ENCODE measurements at places on chromosomes 5 and 9.

DNA sequence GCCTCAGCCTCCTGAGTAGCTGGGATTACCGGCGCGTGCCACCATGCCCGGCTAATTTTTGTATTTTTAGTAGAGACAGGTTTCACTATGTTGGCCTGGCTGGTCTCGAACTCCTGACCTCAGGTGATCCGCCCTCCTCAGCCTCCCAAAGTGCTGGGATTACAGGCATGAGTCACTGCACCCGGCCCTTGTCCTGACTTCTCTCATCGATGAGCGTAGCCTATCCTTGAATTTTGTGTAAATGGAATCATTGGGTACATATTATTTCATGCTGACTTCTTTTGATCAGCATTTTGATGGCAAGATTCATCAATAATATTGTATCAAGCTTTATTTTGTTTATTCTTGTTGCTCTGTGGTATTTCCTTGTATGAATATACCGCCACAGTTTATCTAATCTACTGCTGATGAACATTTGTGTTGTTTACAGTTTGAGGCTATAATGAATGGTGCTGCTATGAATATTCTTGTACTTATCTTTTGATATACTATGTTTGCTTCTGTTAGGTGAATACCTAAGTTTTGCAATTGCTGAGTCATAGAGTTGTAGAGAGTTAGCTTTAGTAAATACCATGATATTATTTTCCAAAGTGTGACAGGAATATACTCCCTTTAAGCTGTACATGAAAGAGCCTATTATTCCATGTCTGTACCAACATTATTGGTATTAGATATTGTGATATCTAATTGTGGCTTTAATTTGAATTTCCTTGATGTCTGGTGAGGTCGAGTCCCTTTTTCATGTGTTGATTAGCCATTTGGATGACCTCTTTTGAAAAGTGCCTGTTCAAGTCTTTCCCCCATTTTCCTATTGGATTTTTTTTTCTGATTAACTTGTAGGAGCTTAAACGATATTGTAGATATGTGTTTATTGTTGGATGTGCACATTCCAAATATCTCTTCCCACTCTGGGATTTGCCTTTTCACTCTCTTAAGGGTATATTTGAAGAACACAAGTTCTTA, 107.5 kb downstream of the RGS3 start:
- no peak for DNase-seq

- DNase-seq = no peak
Measured at GRCh38 chr5:122015471-122015870, 53.7 kb downstream of the SRFBP1 start.

- no peak for DNase-seq
Measured at GRCh38 chr5:134490925-134491271, 34.6 kb upstream of the JADE2 start.

DNA sequence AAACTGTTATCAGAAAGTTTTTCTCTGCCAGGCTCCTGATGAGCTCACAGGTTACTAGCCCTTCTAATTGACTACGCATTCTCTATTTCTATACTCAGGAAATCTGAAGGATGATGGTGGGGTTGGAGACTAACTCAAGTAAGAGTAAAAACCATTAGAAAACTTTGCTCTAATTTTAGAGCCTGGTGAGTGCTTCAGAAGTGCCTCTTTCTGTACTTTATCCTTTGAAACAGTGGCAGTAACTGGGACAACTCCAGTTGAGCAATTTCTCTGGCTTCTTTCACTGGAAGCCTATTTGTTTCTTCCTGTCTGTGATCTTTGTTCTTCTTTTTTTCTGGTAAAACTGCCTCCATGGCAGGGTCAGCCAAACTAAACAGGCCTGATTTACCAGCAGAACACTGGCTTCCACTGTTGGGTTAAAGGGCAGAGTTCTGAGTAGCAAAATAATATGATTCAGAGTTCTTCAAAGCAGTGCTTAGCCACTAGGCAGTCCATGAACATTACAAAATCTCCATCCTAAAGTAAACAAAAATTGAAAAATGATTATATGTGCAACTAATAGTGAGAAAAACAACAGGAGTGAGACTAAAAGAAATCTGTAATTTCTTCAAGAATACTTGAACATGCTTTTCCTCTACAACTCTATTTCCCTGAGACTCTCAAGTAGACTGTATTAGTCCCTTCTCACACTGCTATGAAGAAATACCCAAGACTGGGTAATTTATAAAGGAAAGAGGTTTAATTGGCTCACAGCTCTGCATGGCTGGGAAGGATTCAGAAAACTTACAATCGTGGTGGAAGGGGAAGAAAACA, 79.8 kb downstream of the MROH2B start:
- DNase-seq = no peak

- DNase-seq = no peak
Measured at GRCh38 chr9:88503081-88503844, 31.7 kb upstream of the NXNL2 start.

GRCh38 chr5:170885256-170885655, 23.4 kb downstream of the RANBP17 start:
- no peak for DNase-seq

DNA sequence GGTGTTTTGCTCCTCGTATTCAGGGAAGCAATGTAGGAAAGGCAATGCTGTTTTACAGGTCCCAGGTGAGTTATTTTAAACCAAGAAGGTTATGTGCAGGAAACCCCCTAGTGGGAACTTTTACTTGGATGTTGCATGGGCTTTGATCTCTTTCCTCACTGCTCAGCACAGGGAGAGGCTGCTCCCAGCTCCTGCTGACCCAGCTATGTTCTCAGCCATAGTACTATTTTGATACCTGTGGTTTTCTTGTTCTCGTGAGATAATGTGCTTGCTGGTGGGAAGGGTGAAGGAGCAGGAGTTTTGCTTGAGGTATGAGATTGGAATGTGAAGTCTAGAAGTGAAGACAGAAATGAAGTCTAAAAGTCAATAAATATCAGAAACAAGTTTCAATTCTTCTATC, 265.6 kb upstream of the FBXL7 start:
- no peak for DNase-seq

DNA sequence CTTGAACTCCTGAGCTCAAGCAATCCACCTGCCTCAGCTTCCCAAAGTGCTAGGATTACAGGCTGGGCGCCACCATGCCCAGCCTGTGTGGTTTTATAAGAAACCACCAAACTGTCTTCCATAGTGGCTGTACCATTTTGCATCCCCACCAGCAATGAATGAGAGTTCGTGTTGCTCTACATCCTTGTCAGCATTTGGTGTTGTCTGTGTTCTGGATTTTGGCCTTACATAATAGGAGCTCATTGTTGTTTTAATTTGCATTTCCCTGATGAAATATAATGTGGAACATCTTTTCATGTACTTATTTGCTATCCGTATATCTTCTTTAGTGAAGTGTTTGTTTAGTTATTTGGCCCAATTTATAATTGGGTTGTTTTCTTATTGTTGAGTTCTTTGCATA, 29.8 kb downstream of the PHF2 start:
- DNase-seq = no peak

GRCh38 chr9:78573669-78574068, 276.7 kb downstream of the PSAT1 start:
- no peak for DNase-seq

DNA sequence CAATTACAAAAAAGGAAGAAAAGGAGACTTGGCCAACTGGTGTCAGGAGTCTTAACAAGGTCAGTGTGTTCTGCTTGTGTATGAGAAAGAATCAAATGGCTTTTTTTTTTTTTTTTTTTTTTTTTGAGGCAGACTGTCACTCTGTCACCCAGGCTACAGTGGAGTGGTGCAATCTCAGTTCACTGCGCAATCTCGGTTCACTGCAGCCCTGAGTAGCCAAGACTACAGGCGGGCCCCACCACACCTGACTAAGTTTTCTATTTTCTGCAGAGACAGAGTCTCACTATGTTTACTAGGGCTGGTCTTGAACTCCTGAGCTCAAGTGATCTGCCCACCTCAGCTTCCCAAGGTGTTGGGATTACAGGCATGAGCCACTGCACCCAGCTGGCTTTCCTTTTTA, 3.1 kb upstream of the IL7R start:
- DNase-seq = peak; percentile 9

DNA sequence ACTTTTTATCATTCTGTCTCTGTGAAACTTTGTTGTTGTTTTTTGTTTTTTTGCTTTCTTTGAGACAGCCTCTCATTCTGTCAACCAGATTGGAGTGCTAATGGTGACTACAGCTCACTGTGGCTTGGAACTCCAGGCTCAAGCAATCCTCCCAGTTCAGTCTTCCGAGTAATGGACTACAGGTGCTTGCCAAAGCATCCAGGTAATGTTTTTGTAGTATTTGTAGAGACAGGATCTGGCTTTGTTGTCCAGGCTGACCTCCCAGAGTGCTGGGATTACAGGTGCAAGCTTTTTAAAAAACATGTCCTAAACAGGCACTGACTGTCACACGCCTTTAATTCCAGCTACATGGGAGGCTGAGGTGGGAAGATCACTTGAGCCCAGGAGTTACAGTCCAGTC, 235.1 kb downstream of the MEF2C start:
- no peak for DNase-seq

DNA sequence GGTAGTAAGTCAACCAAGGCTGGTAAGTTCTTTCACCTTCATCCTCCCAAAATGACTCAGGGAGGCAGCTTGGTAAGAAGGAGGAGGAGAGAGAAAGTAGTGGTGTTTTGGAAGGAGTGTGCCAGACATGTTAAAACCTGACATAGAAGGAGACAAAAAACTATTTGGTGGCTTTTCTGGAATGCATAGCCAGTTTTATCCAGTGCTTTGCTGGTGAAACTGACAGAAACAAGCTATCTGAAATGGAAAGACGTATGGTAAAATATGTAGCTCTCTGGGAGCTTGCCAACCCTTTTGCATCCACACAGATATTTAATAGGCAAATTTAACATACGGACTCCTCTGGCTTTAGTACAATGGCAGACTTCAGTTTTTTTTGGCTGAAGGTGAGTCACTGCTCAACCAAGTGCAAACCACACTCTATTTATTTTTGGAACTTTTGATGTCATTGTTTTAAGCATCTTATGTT, 45.4 kb downstream of the RAB14 start:
- peak; percentile 25 for DNase-seq

GRCh38 chr9:125908136-125908535, 161.0 kb downstream of the PBX3 start:
- DNase-seq = no peak

DNA sequence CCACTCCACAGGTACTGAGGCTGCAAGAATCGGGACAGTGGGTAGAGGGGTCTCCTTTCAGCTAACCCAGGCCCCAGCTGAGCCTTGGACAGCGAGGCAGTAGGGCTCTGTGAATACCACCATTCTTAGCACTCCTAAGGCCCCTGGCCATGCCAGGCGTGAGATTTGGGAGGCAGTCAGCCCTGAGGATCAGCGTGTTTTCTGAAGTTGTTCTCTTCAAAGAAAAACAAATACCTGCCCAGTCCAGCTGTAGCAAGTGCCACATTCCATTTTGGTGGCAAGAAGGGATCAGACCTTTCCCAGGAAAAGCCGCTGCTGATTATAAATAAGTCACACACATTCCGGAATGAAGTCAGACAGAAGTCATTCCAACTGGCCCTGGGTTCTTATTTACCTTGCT, 47.8 kb downstream of the RALGPS1 start:
- DNase-seq = no peak

DNA sequence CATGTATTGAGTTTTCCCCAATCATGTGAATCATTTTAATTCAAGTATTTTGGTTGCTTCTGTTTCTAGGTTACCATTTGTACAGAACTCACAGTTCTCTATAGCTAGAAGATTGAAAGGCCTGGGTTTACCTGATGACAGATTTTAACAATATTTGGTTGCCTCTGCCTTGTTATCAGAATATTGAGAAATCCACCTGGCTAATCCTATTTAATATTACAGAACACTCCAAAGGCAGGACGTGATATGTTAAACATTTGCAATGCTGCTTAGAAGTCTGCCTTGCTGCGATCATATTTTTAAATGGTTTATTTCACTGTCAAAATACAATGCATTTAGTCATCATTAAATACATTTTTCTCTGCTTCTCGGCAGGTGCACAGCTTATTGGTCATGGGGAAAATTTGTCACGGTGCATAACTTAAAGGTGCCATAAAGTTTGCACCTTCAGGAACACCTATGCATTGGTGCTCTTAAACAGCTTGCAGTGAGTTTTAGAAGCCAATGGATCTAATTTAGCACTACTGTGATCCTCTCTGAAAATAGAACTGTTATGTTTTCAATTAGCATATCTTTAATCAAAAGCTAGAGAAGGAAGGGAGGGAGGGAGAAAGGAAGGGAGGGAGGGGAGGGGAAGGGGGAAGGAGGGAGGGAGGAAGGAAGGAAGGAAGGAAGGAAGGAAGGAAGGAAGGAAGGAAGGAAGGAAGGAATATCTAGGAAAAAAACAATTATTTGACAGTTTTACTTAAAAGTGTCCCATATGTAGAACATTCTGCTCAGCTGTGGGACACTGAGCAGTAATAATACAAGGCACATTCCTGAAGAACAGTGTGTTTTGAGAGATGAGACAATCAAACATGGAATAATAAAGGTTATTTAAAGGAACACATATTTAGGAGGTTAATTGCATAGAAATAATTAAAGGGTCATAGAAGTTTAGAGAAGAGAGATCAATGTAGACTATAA, 15.5 kb upstream of the DAPK1 start:
- no peak for DNase-seq

GRCh38 chr9:72306761-72307160, 58.2 kb downstream of the ZFAND5 start:
- no peak for DNase-seq

DNA sequence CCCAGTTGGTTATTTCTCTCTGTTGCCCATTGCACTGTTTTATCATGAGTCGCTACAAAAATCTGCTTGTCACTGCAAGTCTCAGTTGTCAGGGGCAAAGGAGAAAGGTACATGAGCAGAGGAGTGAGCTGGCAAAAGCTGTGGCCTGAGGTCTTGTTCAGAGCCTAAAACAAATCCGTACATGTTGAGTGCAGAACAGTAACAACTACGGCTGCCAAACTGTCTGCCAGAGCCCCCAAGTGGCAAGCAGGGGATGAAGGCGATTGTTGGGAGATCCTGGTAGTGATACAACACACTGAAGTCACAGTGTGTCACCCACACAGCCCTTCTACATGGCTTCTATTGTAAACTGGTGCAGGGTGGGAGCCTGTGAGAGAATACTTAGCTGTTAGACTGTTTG, 50.9 kb downstream of the BRINP1 start:
- no peak for DNase-seq

DNA sequence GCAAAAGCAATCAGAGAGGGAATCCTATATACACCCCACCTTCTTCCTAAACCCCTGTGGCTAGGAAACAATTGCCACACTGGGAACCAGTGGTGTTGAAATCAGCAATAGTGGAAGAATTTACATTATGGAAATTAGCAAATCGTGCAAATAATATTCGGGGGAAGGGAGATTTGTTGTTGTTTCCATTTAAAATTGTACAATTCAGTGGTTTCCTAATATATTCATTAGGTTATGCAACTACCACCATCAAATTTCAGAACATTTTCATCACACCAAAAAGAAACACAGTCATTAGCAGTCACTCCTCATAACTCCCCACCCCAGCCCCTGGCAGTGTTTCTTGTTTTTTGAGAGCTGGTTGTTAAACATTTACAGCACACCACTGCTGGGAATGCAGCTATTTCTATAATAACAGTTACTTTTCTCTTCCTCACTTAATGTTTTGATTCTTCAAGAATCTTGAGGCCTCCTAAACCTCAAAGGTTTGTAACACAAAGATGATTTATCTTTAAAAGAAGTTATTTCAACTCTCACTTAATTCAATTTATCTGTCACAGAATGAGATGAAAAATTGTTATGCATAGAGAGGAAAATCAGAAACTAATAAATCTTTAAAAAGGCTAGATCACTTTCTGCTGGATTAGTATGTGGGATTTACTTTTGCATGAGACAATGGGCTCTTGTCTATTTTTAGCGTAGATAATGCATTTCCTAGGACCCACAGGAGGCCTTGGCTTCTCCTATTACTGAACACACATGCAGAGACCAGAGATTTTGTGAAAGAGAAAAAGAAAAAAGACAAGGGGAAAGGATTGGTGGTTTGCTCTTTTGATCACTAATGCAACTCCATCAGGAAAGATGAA, 91.8 kb upstream of the DAPK1 start:
- peak; percentile 22 for DNase-seq

Measured in hematopoietic multipotent progenitor cell treated with erythropoietin and hydrocortisone succinate and interleukin-3 and kit ligand, for 6 days (in vitro differentiated cells).